ENCODE measurements at places on chromosomes 1 and 21.

- DNase-seq = no peak
Measured at GRCh38 chr1:156149374-156150332, 3.7 kb upstream of the SEMA4A start.

DNA sequence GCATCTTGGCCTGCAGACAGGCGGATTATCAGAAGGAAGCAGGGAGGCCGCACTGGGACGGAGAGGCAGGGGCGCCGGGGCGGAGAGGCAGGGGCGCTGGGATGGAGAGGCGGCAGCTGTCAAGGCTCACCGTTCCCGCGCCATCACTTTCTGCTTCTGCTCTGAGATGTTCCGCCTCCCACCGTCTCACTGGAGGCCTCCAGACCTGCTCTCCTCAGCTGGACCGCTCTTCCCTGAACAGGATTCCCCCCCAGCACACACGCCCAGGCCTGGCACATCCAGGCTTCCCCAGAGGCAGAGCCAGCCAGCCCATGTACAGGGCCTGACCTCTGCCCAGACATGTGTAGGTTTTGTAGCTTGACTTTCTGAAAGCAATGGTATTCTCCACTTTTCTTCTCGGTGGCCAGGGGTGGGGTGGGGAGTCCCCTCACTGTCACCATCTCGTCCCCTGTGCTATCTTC lies 84.1 kb downstream of the RIPK4 start:
- no peak for DNase-seq

DNA sequence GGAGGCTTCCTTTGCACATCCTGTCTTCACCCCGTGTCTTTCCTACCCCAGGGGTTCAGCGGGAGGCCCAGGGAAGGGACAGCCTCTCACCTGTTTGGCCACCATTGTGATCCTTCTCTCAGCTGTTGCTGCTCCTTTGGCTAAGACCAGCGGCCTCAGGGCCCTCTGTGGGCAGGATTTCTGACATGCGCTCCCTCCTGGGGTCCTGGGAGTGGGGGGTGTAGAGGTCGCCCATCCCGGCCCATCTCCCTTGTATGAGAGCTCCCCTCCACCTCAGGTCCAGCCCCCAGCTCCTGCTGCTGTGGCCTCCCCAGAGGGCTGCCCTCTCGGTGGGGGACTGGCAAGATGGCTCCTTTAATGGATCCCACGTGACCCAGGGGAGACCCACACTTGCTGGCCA lies 120.5 kb downstream of the PRDM2 start:
- DNase-seq = no peak

GRCh38 chr1:97139512-97139911 lies 417.9 kb downstream of the PTBP2 start:
- no peak for DNase-seq

DNA sequence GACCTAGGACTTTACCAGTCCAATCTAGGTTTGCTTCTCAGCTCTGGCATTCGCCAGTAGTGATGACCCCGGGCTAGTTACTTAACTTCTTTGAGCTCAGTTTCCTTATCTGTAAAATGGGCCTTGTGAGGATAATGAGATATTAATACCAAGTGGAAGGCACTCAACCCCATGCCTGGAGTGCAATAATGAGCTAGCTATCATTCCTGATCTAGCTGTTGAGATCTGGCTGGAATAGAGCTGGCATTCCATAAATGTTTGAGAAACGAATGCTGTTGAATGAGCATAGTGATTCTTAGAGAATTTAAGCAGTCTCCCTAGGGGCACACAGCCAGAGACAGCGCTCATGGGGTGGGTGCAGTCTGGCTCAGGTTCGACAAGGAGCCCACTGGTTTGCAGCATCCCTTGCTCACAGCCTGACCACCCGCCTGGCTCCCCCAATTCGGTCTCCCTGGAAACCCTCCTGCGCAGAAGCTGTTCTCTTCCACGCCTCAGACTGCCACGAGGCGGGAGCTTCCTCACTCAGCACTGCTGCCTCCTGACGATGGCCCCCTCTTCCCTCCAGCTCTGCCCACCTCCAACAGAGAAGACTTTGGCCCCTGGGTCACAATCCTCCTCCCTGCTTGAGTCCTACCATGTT lies 32.5 kb downstream of the DHCR24 start:
- no peak for DNase-seq

GRCh38 chr1:174156437-174156836 lies 2.9 kb upstream of the RABGAP1L start:
- no peak for DNase-seq

DNA sequence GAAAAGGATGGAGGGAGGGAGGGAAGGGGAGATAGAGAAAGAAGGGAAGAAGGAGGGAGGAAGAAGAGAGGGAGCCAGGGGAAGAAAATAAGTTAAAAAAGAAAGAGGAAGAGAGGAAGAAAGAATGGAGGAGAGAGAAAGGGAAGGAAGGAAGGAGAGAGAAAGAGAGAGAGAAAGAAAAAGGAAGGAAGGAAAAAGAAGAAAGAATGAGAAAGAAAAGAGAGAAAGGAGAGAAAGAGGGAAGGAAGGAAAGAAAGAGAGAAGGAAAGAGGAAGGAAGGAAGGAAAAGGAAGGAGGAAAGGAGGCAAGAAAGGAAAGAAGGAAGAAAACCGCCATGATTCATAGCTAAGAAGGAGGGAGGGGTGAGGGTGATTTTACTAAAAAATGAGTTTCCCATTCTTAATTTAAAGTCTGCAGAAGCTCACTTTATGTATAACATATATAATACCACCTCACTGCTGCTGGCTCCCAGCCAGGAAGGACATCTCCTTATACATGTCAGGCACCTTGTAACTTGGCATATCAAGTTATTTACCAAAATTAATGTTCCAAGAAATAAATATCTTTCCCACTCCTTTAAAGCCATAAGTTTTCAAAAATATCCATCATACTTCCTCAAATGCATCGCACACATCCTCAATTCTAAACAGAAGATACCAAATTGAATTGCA lies 46.0 kb upstream of the OLIG2 start:
- no peak for DNase-seq

- no peak for DNase-seq
Measured at GRCh38 chr1:172826096-172826741, 167.3 kb downstream of the FASLG start.

DNA sequence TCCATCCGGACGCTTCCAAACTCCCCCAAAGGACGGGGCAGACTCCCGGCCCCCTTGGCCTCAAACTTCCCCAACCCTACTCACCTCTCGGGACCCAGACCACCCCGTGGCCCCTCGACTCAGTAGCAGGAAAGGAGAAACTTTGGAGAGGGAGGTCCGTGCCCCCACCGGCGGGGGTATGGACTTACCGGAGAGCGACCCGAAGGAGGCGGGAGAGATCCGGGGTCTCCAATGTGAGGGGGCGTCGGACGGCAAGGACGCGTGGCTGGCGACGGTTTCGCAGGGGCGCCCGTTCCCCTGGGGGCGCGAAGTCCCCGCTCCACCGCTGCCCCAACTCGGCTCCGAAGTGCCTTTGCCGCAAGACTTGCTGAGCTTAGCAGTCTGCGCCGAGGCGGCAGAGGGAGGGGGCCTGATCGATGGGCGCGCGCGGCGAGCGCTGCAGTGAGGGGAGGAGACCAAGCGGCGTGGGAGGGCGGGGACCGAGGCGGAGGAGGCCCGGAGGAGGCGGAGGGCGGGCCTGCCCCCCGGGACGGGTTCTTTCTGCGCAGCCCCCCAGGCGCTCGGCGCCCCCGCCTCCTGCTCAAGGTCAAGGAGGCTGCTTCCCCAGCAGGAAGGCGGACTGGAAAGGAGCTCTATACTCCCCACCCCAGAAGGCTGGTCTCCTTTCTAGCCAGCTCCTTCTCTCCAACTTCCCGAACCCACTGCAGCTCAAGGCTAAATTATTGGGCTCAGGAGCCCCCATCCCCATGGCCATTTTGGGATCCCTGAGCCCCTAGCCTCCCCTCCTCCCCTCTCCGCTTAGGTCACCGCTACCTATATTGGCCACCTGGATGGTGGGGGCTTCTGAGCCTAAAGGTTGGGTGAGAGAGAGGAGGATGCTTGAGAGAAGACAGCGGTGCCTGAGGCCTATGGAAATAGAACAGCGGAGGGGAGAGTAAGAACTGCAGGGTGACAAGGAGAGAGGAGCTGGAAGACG lies at the start of gene SYT2:
TSS of gene SYT2 (minus strand) at position 385 of the 976 bp plus-strand sequence. CDS start 104,682 bp downstream, outside the sequence.
- DNase-seq = no peak

DNA sequence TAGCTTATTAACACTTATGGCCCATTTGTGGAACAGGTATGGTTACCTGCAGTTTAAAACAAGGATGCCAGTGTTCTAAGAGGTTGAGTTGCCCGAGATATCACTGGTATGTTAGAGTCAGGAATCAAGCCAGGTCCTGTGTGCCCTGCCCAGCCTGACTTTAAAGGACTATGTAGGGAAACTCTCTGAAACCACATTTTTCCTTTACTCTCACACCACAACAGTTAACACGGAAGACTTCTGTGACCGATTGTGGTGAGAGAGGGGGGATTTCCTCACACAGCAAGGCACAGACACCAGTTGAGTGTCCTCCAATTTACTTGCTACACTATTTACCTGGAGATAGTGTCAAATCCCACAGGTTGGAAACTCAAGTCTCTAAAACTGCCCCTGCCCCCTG lies 47.8 kb downstream of the UCK2 start:
- DNase-seq = no peak

- DNase-seq = no peak
Measured at GRCh38 chr1:109370712-109371340, 26.9 kb downstream of the SORT1 start.

GRCh38 chr21:33539616-33540015 lies 2.3 kb downstream of the GART start:
- no peak for DNase-seq

Data from activated T-helper 1 cell treated with anti-CD3 and anti-CD28 coated beads, Interleukin-2, amount 50 U/mL, for 16 hours (primary cell).